ENCODE measurements at places on chromosomes 12 and 14. TPM values are rescaled to one million over a fixed set of nuclear protein-coding genes. Genes with fewer than 3 reads are reported as not detected.

DNA sequence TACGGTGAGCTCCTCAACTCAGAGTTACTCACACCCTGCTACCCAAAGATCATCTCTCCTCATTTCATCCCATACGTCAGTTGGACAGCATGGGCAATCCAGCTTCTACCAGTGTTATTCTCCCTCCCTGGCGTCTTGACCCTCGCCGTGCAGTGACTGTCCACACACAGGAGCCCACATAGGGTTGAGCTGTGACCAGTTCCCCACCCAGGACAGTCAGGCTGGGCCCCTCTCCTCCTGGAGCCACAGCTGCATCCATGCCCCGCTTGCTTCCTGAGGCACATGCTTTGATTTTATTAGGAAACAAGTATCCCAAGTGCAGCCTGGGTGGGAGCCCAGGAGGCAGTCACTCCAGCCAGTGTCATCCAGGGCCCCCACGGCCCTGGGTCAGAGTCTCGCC lies 140.3 kb upstream of the SFSWAP start:
- no peak for DNase-seq

C12orf54 gene
- total RNA-seq, result not detected

PAX9 gene
- total RNA-seq, result not detected

OR10P1 gene
- total RNA-seq, result not detected

GRCh38 chr12:68086019-68086603 lies 73.4 kb downstream of the IFNG start:
- no peak for DNase-seq

BEGAIN gene
- 1.0 TPM for total RNA-seq

DNA sequence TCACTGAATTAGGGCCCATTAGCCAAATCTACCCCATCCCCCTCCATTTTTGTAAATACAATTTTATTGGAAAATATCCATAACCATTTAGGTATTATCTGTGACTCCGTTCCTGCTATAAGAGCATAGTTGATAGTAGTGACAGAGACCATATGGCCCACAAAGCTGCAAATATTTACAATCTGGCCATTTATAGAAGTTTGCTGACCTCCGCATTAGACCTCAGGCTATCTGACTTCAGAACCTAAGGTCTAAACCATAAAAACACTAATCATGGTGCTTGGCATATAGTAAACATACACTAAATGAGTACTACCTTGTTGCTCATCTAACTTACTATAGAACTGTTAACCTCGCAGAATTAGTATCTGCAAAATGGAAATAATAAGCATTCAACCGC lies 124.8 kb downstream of the NPAS3 start:
- DNase-seq, result no peak

SMCO3 gene
- not detected for total RNA-seq

GRCh38 chr12:92899386-92900001 lies 29.6 kb downstream of the EEA1 start:
- DNase-seq, result peak; percentile 98

GRCh38 chr12:100138803-100139098 lies 3.9 kb downstream of the BLTP3B start:
- no peak for DNase-seq

C3AR1 gene
- total RNA-seq, result 0.30 TPM

ERP27 gene
- total RNA-seq, result 0.75 TPM

DNA sequence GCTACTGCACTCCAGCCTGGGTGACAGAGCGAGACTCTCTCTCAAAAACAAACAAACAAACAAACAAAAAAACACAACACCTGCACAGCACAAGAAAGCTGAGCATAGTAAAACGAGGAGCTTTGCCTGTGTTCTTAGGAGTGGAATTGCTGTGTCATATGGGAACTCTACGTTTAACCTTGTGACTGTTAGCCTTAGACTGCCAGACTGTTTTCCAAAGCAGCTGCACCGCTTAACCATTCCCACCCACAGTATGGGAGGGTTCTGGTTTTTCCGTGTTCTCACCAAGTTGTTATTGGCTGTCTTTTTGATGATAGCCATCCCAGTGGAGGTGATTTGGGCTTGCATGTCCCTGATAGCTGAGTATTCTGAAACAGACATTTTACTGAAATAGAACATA lies 9.2 kb downstream of the WNT5B start:
- no peak for DNase-seq

DNA sequence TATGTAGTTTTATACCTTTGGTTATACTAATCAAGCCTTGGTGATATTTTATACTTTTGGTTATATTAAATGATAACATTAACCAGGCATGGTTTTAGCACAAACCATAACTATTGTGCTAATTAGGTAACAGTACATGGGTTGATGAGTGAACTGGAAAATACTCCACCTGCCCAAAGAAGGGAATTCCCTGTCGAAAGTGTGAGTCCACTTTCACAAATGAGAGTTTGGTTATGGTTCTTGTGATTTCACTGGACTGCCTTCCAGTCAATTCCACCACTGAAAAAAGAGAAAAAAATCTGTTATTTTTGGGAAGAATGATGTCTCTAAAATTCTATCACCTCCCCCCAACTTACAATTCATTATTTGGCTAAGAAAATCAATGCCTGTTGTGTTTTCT lies 9.7 kb downstream of the A2M start:
- DNase-seq, result no peak

- no peak for DNase-seq
Measured at GRCh38 chr14:99503848-99504453, 22.7 kb downstream of the CCNK start.

GRCh38 chr12:70367258-70368141 lies 1.4 kb downstream of the KCNMB4 start:
- DNase-seq, result no peak

GPD1 gene
- 0.69 TPM for total RNA-seq

- peak; percentile 15 for DNase-seq
Measured at GRCh38 chr14:73935666-73936065, 14.2 kb downstream of the FAM161B start.

DNA sequence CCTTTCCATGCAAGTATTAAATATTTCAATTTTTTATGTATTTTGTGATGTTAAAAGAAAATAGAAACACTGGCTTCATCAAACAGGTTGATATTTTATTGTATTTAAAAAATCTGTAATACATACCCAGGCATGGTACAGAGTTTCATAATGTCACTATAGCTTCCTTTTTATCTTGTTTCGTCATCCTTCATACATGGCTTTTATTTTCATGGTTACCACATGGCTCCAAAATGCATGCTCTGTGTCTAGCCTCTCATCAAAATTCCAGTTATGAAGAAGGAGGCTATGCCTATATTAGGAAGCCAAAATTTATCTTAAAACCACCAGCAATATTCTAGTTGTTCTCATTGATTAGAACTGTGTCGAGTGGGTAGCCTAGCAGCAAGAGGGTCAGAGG lies 464.8 kb downstream of the BTG1 start:
- no peak for DNase-seq

DNA sequence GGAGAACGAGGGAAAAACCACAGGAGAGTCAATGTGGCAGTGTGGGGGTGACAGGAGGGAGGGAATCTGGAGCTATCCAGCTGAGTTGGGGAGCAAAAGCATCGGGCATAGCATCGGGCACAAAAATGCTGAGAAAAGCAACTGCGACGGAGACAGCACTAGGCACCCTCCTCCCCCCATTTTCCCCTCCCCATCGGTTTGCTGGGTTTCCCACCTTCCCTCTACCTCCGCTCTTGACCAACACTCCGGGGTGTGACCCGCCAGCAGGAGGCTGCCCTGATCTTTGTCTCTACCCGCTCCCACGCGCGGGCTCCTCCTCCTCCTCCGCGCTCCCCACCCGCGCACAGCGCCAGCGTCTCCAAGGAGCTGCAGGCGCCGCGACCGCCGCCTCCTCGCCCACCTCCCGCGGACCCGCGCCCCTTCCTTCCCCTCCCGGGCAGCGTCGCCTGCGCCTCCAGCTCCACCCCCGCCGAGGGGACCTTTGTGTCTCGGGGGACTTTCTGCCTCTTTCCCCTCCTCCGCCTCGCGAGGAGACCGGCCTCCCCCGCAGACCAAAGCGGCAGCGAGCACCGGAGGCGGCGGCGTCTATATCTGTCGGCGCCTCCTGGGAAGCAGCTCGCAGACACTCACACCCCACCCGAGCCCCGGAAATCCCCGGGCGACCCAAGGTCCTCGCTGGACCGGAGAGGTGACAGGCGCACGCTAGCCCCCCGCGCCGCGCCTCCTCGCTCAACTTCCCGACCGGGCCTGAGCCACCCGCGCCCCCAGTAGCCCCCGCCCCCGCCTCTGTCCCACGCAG lies 920 bp downstream of the CDK17 start:
- no peak for DNase-seq

PIP4P1 gene
- total RNA-seq, result 14.9 TPM

GRCh38 chr14:67528276-67528675 lies 4.8 kb upstream of the PLEKHH1 start:
- DNase-seq, result no peak

DNA sequence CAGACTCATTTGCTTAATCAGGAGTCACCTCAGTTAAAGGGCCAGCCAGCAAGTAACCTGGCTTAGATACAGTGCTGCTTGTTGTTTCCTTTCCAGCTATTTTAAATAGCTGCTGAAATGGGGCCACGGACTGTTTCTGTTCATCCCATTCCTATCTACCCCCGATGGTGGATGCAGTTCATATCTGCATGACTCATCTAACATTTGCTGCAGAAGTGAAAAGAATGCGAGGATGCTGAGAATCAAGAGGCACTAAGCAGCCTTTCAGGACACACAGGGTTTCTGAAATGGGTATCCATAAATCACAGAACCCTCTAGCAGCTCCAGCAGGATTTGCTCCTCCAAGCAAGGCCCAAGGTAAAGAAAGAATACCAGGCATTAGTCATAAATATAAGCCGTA lies 60.2 kb upstream of the RTRAF start:
- DNase-seq, result no peak

DNA sequence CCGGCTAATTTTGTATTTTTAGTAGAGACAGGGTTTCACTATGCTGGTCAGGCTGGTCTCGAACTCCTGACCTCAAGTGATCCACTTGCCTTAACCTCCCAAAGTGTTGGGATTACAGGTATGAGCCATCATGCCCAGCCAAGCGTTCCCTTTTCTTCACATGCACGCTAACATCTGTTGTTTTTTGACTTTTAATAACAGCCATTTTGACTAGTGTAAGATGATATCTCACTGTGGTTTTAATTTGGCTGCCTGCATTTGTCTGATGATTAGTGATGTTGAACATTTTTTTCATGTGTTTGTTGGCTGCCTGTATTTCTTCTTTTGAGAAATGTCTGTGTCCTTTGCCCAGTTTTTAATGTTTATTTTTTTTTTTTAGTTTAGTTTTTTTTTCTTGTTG lies 10.2 kb upstream of the YARS2 start:
- no peak for DNase-seq

DNA sequence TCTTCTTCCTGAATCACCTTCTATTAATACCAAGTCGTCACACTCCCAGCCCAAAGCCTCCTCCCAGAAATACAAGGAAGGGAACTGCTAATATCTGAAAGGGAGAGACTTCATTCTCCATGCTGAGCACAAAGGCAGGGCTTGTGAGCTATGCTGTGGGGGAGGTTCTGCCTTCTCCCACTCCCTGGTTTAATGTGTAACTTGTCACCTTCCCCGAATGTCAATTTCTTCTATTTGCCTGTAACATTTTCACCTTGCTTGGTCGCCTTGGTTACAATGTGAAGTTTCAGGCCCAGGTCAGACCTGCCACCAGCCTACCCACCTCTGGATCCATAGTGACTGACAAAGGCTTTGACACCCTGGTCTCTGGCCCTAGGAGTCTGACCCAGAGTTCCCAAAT lies 82.0 kb upstream of the ESRRB start:
- peak; percentile 58 for DNase-seq

DNA sequence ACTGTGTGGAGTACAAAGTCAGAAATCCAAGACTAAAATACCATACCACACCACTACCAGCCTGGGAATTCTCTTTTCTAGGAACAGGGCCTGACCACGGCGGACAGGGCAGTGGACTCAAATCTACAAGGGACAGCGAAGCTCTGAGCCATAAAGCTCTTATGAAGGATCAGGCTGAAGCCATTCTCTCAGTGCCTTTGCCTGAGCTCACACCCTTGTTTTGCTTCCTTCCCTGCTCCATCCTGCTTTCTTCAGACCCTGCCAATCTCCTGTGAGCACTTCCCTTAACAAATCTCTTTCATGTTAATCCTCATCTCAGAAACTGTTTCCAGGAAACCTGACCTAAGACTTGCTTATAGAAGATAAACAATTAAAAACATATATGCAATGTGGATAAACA lies 398.5 kb downstream of the MDGA2 start:
- DNase-seq, result no peak

GRCh38 chr12:30980955-30981662 lies 54.6 kb downstream of the TSPAN11 start:
- no peak for DNase-seq

DNA sequence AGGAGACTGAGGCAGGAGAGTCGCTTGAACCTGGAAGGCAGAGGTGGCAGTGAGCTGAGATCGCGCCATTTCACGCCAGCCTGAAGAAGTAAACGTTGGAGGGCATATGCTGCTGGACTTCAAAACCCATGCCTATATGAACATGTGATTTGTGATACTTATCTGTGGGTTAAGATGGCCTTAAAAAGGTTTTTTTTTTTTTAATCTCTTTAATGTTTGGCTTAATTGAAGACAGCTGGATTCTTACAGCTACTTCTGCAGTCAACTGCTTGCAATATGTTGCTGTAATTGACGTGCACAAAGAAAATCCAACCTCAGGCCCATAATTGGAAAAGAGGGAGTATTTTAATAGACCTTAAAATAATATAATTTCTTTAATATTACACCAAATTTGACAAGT lies 1.5 kb upstream of the B3GNT4 start:
- no peak for DNase-seq

- peak; percentile 59 for DNase-seq
Measured at GRCh38 chr12:53065975-53066931, 12.9 kb downstream of the SPRYD3 start.

STYK1 gene
- total RNA-seq, result 4.3 TPM

TMCC3 gene
- 19.4 TPM for total RNA-seq

GRCh38 chr14:76917158-76917596 lies 91.0 kb downstream of the LRRC74A start:
- DNase-seq, result peak; percentile 77

DNA sequence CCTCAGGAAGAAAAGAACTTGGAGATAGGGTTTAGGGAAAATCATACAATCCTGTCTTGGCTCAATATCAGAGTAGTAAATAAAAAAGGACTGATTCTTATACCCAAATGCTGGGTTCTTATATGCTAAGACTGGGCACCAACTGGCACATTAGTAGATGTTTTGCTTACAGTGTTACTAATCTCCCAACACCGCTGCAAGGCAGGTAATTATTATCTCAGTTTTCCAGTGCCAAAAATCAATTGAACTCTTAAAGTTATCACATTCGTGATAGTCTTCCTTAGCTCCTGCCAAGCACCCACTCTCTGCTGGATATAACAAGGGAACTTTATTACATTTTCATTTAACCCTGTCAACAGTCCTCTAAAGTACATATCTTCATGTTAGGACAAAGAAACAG lies 25.0 kb upstream of the HIGD1C start:
- DNase-seq, result peak; percentile 60
